ENCODE measurements at places on chromosomes 1 and 21. TPM values are rescaled to one million over a fixed set of nuclear protein-coding genes. Genes with fewer than 3 reads are reported as not detected.

Gene UBE2U
- not detected for total RNA-seq

Gene YBX1
- 405 TPM for total RNA-seq

- peaks cover 10% of the 10 kb centered on the region for H3K27me3 ChIP-seq
- H3K4me1 ChIP-seq: no peaks in the 10 kb centered on the region
- no peak overlapping the region for H3K27ac ChIP-seq
- no peaks in the 10 kb centered on the region for H3K36me3 ChIP-seq
- no peak overlapping the region for H3K4me3 ChIP-seq
Measured at GRCh38 chr1:159121526-159121925, 45.0 kb upstream of the AIM2 start.

- H3K27me3 ChIP-seq: no peaks in the 10 kb centered on the region
- H3K4me1 ChIP-seq: peaks cover 6% of the 10 kb centered on the region
- H3K4me3 ChIP-seq: no peak overlapping the region
- H3K36me3 ChIP-seq: no peaks in the 10 kb centered on the region
Measured at GRCh38 chr1:19525607-19526545, 40.5 kb upstream of the CAPZB start.

DNA sequence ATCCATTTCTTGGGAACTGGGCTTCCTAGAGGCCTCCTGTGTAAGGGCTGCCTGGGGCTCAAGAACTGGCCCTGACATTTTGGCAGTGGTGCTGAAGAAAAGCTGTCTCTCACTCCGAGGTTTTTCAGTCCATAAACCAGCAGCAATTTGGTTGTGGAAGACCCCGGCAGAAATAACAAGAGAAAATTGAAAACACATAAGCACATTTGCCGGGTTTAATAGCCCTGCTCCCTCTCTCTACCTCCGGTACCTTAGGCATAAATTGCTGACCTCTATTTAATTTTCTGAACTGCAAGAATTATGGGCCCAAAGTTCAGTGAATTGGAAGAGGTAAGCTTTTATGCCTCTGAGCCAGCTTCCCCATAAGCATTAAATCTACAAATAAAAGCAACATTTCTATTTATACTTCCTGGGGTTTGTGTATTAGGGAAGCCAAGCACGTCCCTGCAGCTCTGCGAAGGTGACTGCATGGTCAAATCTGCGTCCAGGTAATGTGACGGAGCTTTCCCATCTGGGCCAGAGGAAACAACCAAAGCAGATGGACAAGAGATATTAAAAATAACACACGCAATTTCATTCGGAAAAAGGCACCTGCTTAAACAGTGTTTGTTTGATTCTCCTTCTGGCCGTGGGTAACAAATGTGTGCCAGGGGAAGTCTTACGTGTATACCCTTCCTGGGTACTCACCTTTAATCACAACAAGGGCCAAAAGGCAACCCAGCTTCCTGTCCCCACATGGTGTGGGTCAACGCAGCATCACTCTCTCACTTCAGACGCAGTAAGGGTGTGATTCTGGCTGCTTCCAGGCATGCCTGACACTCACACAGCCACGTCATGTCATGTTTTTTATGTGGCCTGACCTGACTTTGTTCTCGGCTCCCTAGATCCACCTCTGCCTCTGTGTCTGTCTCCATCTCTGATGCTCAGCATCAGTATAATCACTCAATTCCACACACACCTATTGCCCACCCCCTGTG is 69.2 kb downstream of the PAPPA2 start:
- no peaks in the 10 kb centered on the region for H3K4me1 ChIP-seq
- no peak overlapping the region for H3K27ac ChIP-seq
- H3K27me3 ChIP-seq: peaks cover 13% of the 10 kb centered on the region
- H3K4me3 ChIP-seq: no peak overlapping the region
- no peaks in the 10 kb centered on the region for H3K36me3 ChIP-seq

Measured in mesothelial cell of epicardium (in vitro differentiated cells).